Activated B cell treated with CpG ODN at 0.5 μM for 24 hours (primary cell): ENCODE measurements at places on chromosomes 2 and 18. TPM values are rescaled to one million over a fixed set of nuclear protein-coding genes. Genes with fewer than 3 reads are reported as not detected.

LIMS2 gene
- 5.1 and 5.3 TPM in 2 replicates for total RNA-seq

SULT1C4 gene
- not detected in 2 replicates for total RNA-seq

C1GALT1C1L gene
- total RNA-seq = 0.17 TPM in 1 of 2 replicates, not detected in the other

MAP3K19 gene
- total RNA-seq = not detected in 2 replicates

COX5B gene
- 156 and 183 TPM in 2 replicates for total RNA-seq

TTR gene
- not detected in 2 replicates for total RNA-seq

- DNase-seq = no peak
Observed at GRCh38 chr2:46778511-46778910, 137.1 kb downstream of the MCFD2 start.

DNA sequence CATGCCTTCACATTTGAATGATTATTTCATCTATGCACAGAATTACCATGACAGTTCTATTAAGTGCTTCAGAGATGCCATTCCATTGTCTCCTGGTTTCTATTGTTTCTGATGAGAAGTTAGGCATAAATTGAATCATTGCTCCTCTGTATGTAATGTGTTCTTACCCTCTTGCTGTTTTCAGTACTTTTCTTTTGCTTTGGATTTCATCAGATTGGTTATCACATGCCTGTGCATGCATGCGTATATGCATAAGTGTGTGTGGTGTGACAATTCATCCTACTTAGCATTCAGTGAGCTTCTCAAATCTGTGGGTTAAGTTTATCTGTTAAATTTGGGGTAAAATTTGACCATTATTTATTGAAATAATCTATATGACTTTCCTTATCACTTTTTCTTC is 263.3 kb upstream of the RND3 start:
- DNase-seq = no peak

DNA sequence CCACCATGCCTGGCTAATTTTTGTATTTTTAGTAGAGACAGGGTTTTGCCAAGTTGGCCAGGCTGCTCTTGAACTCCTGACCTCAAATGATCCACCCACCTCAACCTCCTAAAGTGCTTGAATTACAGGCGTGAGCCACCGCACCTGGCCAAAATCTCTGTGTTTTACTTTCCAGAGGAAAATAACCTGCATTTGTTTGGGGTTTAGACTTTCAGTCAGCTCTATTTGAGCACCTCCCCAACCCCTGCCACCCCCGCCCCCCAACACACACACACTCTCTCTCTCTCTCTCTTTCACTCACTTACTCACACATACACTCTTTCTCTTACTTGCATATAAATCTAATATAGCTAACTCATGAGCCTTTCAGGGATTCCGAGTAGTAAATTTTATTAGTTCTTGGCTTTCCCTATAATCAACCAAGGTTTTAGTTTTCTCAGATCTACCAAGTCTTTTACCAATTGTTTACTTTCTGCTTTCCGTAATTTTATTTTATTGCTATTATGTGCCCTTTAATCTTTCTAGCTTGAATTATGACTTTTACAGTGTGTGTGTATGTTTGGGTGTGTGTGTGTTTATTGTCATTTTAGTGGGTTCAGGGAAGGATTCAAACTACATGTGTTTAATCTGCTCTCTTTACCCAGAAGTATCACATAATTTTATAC is 24.5 kb downstream of the MFSD6 start:
- DNase-seq = no peak

DNA sequence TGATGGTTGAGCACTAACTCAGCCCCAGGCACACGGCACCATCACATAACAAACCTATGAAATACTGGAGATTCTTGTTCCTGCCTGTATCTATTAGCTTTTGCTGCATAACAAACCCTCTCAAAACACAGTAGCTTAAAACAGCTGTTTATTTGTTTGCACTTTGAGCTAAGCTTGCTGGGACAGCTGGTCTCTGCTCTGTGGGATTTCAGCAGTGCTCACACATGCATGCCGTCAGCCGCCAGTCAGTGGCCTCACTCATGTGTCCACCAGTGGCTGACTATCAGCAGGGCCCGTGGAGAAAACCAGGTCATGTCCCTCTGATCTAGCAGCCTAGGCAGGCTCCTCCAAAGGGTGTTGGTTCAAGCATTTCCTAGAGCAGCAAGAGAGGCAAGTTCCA is 52.8 kb upstream of the RAB12 start:
- DNase-seq = no peak

- no peak for DNase-seq
Observed at GRCh38 chr2:134625311-134625710, 93.5 kb downstream of the TMEM163 start.

DNA sequence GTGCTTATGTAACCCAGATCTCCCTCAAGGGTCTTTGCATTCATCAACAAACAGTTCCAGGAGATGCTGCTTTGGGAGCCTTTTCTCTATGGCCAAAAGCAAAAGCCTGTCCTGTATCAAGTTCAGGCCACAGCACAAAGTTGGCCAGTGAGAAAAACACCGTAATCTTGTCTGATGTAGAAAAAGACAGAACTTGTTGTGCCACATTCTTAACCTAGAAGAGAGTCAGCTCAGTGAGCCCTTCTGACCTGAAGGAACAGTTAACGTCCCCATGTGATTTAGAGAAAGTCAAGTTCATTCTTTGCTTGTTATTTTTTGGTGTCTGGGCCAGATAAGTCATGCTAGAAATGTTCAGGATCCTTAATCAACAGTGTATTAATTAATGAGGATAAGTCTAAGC is 7.8 kb upstream of the CNDP1 start:
- no peak for DNase-seq

DNA sequence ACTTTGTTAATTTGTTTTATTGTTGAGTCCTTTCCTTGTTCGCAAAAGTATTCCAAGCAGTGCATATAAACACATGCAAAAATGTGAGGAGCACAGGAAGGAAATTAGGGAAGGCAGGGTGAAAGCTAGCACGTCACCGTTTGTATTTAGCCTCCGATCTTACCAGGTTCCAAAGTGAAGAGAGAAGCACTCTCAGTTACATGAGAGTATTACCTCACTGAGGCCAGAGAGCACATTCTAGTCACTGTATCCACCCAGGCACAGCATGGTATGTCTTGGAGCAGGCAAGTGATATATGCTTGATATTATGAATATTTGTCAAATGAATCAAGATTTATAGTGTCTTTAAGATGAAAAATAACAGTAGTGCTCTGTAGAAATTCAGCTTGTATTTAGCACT is 6.5 kb upstream of the TMEM182 start:
- DNase-seq = no peak

DNA sequence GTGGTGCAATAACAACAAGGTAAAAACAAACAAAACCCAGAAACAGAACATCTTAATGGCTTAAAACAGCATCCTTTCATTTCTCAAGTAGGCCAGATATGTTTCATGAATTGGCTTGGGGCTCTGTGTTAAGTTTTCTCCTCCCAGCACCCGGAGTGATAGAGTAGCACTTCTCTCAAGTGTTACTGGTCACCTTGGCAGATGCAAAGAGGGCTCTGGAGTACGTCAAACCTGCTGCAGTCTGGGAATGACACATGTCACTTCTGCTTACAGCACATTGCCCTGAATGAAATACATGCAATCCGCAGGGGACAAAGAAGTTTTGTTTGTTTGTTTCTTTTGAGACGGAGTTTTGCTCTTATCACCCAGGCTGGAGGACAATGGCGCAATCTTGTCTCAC is 639.3 kb downstream of the CNTNAP5 start:
- DNase-seq = no peak
